ENCODE measurements at places on chromosomes 6 and 20. TPM values are rescaled to one million over a fixed set of nuclear protein-coding genes. Genes with fewer than 3 reads are reported as not detected.
A peak's percentile ranks its signal among the peaks of the same experiment; 100 is the strongest.

TREML2 gene
- 1.4 TPM for total RNA-seq

CALHM4 gene
- total RNA-seq, result not detected

PLCG1 gene
- 94.0 TPM for total RNA-seq

NFATC2 gene
- 6.6 TPM for total RNA-seq

C20orf204 gene
- 1.2 TPM for total RNA-seq

TSBP1 gene
- total RNA-seq, result not detected

EDN1 gene
- 61.2 TPM for total RNA-seq

CD93 gene
- total RNA-seq, result 99.7 TPM

FARS2 gene
- 17.0 TPM for total RNA-seq

- no peak overlapping the region for H3K4me3 ChIP-seq
- H3K27me3 ChIP-seq, result no peaks in the 10 kb centered on the region
- peaks cover 12% of the 10 kb centered on the region for H3K4me1 ChIP-seq
Measured at GRCh38 chr20:44219170-44219730, 8.7 kb upstream of the OSER1 start.

DNA sequence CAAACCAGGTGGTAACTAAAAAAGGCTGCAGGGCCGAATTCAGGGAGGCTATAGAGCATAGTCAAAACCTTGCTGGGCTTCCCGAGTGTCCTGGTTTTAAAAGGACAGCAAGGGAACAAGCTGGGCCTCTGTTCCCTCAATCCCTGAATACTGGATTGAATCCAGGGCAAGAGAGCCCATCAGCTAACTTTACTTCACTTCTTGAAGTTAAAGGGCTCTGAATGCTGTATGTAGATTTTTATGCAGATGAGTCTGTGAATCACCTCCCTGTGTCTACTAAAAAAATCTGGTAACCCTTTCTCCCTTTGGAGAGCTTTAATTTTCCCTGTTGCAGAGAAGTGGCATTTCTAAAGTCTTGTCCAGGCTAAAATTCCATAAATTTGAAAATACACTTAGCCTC is 29.5 kb downstream of the LYRM4 start:
- H3K4me1 ChIP-seq, result no peaks in the 10 kb centered on the region
- DNase-seq, result no peak
- H3K27me3 ChIP-seq, result no peaks in the 10 kb centered on the region
- H3K36me3 ChIP-seq, result no peaks in the 10 kb centered on the region

GRCh38 chr6:98808541-98809210 is 25.7 kb upstream of the POU3F2 start:
- H3K4me1 ChIP-seq, result no peaks in the 10 kb centered on the region
- DNase-seq, result no peak
- peaks cover 3% of the 10 kb centered on the region for H3K27me3 ChIP-seq
- H3K4me3 ChIP-seq, result no peak overlapping the region

DNA sequence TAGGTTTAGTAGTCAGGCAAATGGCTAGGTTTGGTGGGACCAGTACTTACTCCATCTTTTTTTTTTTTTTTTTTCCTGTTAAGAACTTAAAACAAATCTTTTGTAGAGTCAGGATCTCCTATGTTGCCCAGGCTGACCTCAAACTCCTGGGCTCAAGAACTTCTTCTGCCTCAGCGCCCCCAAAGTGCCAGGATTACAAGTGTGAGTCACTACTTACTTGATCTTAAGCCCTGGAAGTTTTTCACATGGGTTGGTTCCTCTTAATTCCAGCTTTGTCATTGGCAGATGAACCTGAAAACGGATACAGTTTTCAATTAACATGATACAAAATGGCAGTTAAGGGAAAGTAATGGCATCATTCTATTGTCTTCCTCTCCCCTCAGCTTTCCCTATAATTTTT is 179.4 kb upstream of the JAG1 start:
- H3K36me3 ChIP-seq, result no peaks in the 10 kb centered on the region
- H3K27ac ChIP-seq, result no peak overlapping the region
- H3K27me3 ChIP-seq, result no peaks in the 10 kb centered on the region
- peaks cover 5% of the 10 kb centered on the region for H3K4me1 ChIP-seq
- no peak for DNase-seq

GRCh38 chr6:119444642-119445557 is 95.3 kb upstream of the MAN1A1 start:
- H3K27ac ChIP-seq, result no peak overlapping the region
- DNase-seq, result no peak
- H3K4me1 ChIP-seq, result peaks cover 29% of the 10 kb centered on the region
- no peaks in the 10 kb centered on the region for H3K27me3 ChIP-seq
- H3K36me3 ChIP-seq, result no peaks in the 10 kb centered on the region

- DNase-seq, result no peak
- no peak overlapping the region for H3K27ac ChIP-seq
- no peaks in the 10 kb centered on the region for H3K4me1 ChIP-seq
- no peak overlapping the region for H3K4me3 ChIP-seq
Measured at GRCh38 chr6:32906539-32906938, 34.3 kb downstream of the HLA-DMB start.

GRCh38 chr6:6918216-6918983 is 189.4 kb upstream of the RREB1 start:
- no peak overlapping the region for H3K4me3 ChIP-seq
- no peak overlapping the region for H3K27ac ChIP-seq
- H3K27me3 ChIP-seq, result no peaks in the 10 kb centered on the region
- no peaks in the 10 kb centered on the region for H3K36me3 ChIP-seq

DNA sequence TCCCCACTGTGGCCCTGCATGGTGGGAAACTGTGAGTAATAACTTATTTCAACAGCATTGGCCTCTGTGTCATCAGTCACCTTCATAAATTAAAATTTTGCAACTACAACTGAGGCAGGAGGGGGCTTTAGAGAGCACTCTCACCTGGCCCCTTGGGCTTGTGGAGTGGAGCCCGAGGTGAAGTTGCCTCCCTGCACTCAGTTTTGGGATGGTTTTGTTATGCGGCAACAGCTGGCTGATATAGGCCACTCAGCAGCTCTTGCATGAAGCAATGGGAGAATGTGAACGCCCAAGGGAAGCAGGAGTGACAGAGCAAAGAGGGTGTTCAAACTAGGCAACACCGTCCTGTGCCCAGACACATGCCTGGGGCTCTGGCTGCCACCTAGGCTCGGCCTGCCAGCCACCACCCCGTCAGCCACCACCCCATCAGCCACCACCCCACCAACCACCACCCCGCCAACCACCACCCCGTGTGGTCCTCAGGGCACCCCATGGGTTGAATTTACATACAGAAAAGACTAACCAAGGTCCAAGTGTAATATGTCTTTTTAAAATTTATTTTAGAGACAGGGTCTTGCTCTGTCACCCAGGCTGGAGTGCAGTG is 4.3 kb upstream of the GFRA4 start:
- peaks cover 25% of the 10 kb centered on the region for H3K27me3 ChIP-seq
- no peaks in the 10 kb centered on the region for H3K36me3 ChIP-seq
- H3K4me1 ChIP-seq, result peaks cover 2% of the 10 kb centered on the region
- H3K27ac ChIP-seq, result no peak overlapping the region
- no peak overlapping the region for H3K4me3 ChIP-seq

- no peak overlapping the region for H3K27ac ChIP-seq
- DNase-seq, result peak; percentile 70
- peaks cover 4% of the 10 kb centered on the region for H3K4me1 ChIP-seq
- H3K4me3 ChIP-seq, result no peak overlapping the region
Measured at GRCh38 chr6:116561377-116562018, 7.9 kb downstream of the CALHM4 start.

GRCh38 chr20:57759724-57760123 is 49.9 kb upstream of the PMEPA1 start:
- no peaks in the 10 kb centered on the region for H3K4me1 ChIP-seq
- H3K27me3 ChIP-seq, result no peaks in the 10 kb centered on the region
- no peak for DNase-seq

GRCh38 chr6:26270486-26270861 is 94.5 kb upstream of the BTN3A2 start:
- no peaks in the 10 kb centered on the region for H3K36me3 ChIP-seq
- H3K27ac ChIP-seq, result no peak overlapping the region
- no peak for DNase-seq
- H3K4me3 ChIP-seq, result no peak overlapping the region
- peaks cover 51% of the 10 kb centered on the region for H3K27me3 ChIP-seq

DNA sequence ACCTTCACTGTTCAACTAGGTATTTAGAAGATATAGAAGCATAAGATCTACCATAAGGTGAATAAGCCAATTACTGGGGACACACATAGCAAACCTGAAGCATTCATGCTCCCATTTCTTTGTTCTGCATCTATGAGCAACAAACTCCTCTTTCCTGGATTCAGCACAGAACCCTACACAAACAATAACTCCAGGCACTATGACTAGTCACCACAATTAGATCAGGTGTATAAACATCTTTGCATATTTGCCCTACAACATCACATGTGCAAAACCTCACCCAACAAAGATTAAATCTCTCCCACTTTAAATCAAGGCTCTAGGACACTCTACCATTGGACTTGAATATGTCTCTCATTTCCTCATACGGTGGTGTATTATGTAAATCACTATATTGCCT is 652.3 kb downstream of the EPHA7 start:
- H3K27ac ChIP-seq, result no peak overlapping the region
- H3K27me3 ChIP-seq, result no peaks in the 10 kb centered on the region
- no peak overlapping the region for H3K4me3 ChIP-seq
- no peak for DNase-seq

DNA sequence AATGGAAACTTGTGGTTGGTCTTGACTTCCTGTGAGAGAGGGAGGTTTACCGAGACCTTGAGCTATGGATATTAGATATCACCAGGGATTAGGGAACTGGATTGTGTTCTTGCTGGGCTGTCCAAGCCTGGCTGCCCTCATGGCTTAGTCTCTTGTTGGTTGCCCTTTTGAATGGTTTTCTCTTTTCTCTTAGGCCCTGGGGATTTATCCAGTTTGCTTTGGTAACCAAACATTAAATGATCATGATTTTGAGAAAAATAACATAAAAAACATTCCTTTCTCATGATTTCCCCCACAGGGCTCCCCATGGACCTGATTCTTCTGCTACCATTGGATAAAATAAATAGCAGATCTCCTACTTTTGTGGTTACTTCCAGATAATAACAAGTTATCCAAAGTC is 306.4 kb upstream of the RNF217 start:
- no peaks in the 10 kb centered on the region for H3K27me3 ChIP-seq
- H3K4me1 ChIP-seq, result no peaks in the 10 kb centered on the region
- H3K27ac ChIP-seq, result no peak overlapping the region
- no peak overlapping the region for H3K4me3 ChIP-seq

- H3K4me3 ChIP-seq, result no peak overlapping the region
- H3K27ac ChIP-seq, result no peak overlapping the region
- no peak for DNase-seq
- H3K27me3 ChIP-seq, result peaks cover 8% of the 10 kb centered on the region
- no peaks in the 10 kb centered on the region for H3K4me1 ChIP-seq
Measured at GRCh38 chr20:40173872-40174271, 515.2 kb downstream of the MAFB start.

DNA sequence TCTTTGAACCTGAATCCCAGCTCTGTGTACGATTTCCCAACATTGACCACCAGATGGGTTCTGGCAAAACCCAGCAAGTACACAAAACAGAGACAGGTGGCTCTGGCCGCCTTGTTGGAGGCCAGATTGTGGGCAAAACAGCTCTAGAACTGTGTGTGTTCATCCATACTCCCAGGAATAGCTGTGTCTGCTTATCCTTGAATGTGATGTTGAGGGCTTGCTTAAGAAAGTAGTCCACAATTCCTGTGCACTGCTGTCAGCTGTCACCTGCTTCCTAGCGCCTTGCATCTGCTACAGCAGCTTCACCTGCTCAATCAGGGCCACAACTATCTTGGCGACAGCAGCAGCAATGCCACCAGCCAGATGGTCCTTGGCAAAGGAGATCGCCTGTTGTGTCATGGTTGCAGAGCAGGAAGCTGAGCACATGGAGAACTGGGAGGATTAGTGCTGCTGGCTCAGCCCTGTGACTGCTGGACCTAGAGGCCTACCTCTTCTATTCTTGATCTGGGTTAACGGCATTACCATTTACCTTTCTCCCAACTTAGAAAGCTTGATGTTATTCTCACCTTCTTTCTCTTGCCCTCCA is 3.7 kb upstream of the SMAP1 start:
- H3K4me3 ChIP-seq, result no peak overlapping the region
- no peak overlapping the region for H3K27ac ChIP-seq
- H3K27me3 ChIP-seq, result no peaks in the 10 kb centered on the region
- H3K36me3 ChIP-seq, result no peaks in the 10 kb centered on the region
- no peak for DNase-seq

GRCh38 chr6:75409286-75409685 is 84.3 kb downstream of the FILIP1 start:
- no peak overlapping the region for H3K4me3 ChIP-seq
- no peaks in the 10 kb centered on the region for H3K36me3 ChIP-seq
- H3K27me3 ChIP-seq, result no peaks in the 10 kb centered on the region
- peaks cover 10% of the 10 kb centered on the region for H3K4me1 ChIP-seq
- H3K27ac ChIP-seq, result no peak overlapping the region

DNA sequence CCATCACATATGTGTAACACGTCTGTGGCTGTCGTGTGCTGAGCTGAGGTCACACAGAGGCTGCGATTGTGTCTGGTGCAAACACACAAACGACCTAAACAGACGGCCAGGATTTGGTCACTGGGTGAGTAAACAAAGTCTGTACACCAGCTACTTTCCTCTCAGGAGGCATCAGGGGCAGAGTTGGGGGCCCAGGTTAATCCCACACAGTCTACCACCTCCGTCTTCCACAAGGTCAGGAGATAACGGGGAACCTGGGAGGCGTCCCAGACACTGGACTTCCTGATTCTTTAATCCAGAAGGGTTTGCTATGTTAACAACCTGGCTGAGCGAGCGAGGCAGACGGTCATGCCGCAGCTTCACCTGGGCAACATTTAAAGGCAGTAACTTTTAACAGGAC is 1.5 kb downstream of the DACT2 start:
- peak overlapping the region; percentile 23 for H3K4me3 ChIP-seq
- no peak for DNase-seq
- H3K36me3 ChIP-seq, result no peaks in the 10 kb centered on the region
- H3K27ac ChIP-seq, result no peak overlapping the region

- H3K27ac ChIP-seq, result peak overlapping the region; percentile 61
- DNase-seq, result peak; percentile 75
- peaks cover 41% of the 10 kb centered on the region for H3K4me1 ChIP-seq
- no peak overlapping the region for H3K4me3 ChIP-seq
- no peaks in the 10 kb centered on the region for H3K36me3 ChIP-seq
- H3K27me3 ChIP-seq, result no peaks in the 10 kb centered on the region
Measured at GRCh38 chr20:19784511-19785172, 26.6 kb downstream of the RIN2 start.

- no peaks in the 10 kb centered on the region for H3K27me3 ChIP-seq
- no peaks in the 10 kb centered on the region for H3K4me1 ChIP-seq
- H3K36me3 ChIP-seq, result no peaks in the 10 kb centered on the region
- H3K27ac ChIP-seq, result no peak overlapping the region
- DNase-seq, result no peak
- no peak overlapping the region for H3K4me3 ChIP-seq
Measured at GRCh38 chr6:105459864-105460263, 57.0 kb upstream of the PREP start.

GRCh38 chr20:19936466-19937200 is 80.5 kb upstream of the NAA20 start:
- H3K4me3 ChIP-seq, result peak overlapping the region; percentile 42
- peaks cover 95% of the 10 kb centered on the region for H3K4me1 ChIP-seq
- peak overlapping the region; percentile 88 for H3K27ac ChIP-seq
- H3K36me3 ChIP-seq, result peaks cover 29% of the 10 kb centered on the region

Data from lower lobe of right lung (tissue), 2 donors.